Stomach (tissue), 19 donors: ENCODE measurements at places on chromosomes 2 and 18. TPM values are rescaled to one million over a fixed set of nuclear protein-coding genes. Genes with fewer than 3 reads are reported as not detected.
A peak's percentile ranks its signal among the peaks of the same experiment; 100 is the strongest.

The STARD6 gene
- not detected for total RNA-seq

The CXCR2 gene
- total RNA-seq = 0.37 TPM

The INHA gene
- 1.8 TPM for total RNA-seq

The ANKRD30B gene
- not detected for total RNA-seq

The GKN2 gene
- total RNA-seq = 221 TPM

The CRYGD gene
- total RNA-seq = not detected

- DNase-seq = no peak
Measured at GRCh38 chr2:26616706-26617587, 24.2 kb downstream of the CIB4 start.

DNA sequence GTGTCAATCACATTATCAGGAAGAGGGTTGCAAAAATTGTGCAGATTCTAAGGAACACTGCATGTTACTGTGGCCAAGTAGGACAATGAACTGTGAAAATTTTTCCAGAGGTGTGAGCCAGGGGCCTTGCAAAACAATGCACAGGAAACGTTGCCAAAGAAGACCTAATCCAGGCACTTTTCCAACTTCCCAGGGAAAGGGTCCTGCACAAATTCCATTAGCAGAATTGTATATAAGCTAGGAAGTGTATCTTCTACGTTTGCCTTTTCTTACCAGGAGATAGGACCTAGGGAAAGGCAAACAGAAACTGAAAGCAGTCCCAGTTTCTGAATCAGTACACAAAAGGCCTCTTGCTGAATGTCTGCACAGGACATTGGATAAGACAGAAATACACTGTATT lies 1888.3 kb upstream of the CELF4 start:
- peak; percentile 85 for DNase-seq

GRCh38 chr18:14974088-14974487 lies 226.1 kb downstream of the ANKRD30B start:
- no peak for DNase-seq
